ENCODE measurements at places on chromosomes 4 and X. TPM values are rescaled to one million over a fixed set of nuclear protein-coding genes. Genes with fewer than 3 reads are reported as not detected.

HMX1 gene
- not detected for total RNA-seq

NLRP2B gene
- not detected for total RNA-seq

LRRC66 gene
- not detected for total RNA-seq

DNA sequence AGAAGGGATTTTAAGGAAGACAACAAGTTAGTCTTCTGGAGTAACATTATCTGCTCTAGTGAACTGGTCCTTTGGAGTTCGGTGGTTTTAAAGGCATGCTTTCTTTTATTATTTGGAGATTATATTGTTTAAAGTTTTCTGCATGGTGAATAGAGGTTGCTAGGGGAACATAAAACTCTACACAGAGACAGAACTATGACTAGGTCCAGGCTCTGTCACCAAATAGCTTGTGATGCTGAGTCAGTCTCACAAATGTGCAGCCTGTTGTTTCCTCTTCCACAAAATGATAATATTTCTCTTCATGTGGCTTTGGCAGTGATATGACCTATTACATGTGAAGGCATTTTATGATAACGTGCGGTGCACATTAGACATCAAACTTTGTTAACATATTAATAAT lies 132.6 kb downstream of the PACRGL start:
- DNase-seq: no peak

SUPT20HL1 gene
- not detected for total RNA-seq

GRCh38 chrX:41935832-41936231 lies 12.5 kb upstream of the CASK start:
- DNase-seq: no peak

NR3C2 gene
- total RNA-seq: 6.1 TPM

DNA sequence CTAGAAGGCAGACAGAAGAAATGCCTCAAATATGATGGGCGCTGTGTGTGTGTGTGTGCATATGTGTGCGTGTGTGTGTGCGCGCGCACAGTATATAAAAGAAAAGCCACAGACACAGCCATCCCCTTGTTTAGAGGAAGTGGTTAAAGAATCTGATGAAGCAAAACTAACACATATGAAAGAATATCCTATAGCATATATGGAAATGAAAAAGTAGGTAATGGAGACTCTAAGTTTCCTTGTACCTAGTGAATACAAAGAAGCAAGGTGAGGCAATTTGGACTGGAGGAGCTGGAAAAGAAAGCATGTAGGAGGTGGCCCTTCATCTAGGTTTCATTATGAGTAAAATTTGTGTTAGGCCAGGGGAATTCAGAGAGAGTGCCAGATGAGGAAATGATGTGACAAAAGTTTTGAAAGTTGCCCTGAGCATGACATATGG lies 58.6 kb upstream of the MCF2 start:
- DNase-seq: peak; percentile 64

DNA sequence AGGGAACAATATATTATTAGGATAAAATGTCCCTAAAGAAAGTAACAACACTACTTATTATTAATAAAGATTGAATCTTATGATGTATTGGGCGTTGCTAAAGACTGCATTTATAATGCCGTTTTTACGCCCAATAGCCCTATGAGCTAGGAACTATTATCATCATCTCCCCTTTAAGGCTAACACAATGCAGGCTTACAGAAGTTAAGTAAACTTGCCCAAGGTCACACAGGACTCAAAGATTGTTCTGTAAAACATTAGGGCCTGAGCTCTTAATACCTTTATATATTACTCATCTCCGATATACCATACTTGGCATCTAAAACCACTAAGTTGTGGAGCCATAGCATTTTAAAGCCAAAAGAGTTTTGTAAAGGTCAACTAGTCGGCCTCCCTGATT lies 149.5 kb downstream of the FAM13A start:
- DNase-seq: no peak

VGLL1 gene
- not detected for total RNA-seq

HTR2C gene
- total RNA-seq: not detected

- DNase-seq: no peak
Observed at GRCh38 chrX:133389975-133390374, 25.3 kb downstream of the GPC4 start.

GRCh38 chr4:95155759-95156451 lies 392.9 kb downstream of the UNC5C start:
- DNase-seq: no peak

DNA sequence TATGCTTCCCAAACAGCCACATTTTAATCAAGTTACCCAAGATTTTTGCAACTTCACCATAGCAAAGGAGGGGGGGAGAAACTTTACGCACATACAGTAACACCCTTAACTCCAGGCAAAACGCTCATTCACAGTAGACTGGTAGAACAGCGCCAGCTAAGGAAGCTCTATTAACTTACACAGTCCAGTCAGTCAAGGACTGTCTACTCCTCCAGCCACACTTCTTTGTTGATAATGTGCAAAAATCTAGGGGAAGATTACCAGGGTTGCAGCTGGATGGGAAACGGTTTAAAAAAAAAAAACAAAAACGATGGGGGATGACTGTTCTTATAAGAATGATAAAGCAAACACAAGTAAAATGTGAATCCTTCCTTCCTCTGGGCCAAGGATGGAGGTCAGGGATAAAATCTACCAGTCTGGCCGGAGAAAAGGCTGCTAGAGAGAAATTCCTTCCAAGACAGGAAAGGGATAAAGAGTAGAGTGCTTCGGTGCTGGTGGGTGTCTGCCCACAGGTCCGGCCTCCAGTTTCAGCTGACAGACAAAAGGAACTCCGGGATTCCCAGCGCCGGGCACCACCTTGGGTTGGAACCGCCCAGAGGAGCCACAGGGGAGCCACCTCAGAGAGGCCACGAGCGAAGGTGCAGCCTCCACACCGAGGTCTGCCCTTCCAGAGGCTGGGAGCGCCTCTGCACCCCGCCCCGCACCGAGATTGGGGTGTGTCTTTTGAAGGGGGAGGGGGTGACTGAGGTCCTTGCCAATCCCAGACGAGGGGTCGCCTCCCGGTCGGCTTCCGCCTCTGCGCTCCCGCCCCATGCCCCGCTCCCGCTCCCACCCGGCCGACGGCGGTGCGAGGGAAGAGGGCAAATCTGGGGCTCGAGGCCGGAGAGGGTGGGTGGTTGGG lies 811 bp downstream of the ANKRD50 start:
- DNase-seq: peak; percentile 7

- no peak for DNase-seq
Observed at GRCh38 chrX:138928737-138929459, 217.4 kb upstream of the FGF13 start.

CDKL2 gene
- total RNA-seq: 0.83 TPM

DNA sequence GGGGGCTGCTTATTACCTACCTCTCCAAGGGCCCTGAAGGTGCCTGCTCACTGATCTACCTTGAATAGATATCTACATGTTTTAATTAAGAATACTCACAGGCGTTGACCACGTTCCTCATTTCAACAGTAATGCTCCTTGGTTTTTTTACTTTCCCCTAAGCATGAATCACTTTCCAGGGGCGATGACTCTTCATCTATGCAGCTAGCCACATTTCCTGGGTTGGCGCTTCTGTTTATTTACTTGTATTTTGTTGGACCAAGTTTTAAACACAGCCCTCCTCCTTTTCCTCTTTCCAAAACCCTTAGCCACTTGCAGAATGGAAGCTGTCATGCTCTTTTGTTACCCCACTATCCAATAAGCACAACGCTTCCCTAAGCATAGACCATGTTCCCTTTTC lies 50.8 kb downstream of the CBLL2 start:
- no peak for DNase-seq

GPR82 gene
- 0.11 TPM for total RNA-seq

DDX53 gene
- not detected for total RNA-seq

DNA sequence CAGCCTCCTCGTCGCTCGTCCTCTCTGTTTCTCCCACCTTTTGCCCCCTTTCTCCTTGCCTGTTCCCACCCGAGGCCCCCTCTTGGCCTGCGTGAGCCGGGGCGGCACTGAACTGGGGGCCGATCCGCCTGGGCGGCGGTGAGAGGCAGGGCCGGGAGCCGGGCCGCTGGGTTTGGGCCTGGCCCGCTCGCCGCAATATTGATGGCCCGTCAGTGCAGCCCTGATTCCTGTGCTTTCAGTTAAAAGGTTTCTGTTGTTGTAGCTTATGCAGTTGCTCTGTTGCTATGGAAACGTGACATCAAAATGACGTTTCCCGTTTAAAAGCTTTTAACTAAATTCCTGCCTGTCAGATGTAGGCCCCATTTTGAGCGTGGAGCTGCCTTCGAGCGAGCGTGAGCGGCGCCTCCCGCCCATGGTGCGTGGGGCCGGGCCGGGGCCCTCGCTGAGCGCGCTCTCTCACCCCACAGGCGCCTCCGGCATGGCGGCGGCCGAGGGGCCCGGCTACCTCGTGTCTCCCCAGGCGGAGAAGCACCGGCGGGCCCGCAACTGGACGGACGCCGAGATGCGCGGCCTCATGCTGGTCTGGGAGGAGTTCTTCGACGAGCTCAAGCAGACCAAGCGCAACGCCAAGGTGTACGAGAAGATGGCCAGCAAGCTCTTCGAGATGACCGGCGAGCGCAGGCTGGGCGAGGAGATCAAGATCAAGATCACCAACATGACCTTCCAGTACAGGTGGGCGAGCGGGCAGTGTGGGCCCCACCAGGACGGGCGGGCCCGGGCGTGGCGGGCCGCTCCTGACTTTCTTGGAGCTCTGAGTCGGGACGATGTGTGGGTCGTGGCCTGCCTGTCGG lies at the start of gene MSANTD1:
TSS of gene MSANTD1 (plus strand) at position 349 of the 851 bp plus-strand sequence. CDS start at position 413, 64 bp downstream.
- DNase-seq: no peak

GRCh38 chrX:16136080-16136479 lies 12.7 kb downstream of the GRPR start:
- no peak for DNase-seq

AGTR2 gene
- not detected for total RNA-seq

GRCh38 chr4:179582164-179582905 lies 2140.1 kb upstream of the AGA start:
- no peak for DNase-seq

CLCN4 gene
- total RNA-seq: not detected

LUZP4 gene
- total RNA-seq: not detected

DNA sequence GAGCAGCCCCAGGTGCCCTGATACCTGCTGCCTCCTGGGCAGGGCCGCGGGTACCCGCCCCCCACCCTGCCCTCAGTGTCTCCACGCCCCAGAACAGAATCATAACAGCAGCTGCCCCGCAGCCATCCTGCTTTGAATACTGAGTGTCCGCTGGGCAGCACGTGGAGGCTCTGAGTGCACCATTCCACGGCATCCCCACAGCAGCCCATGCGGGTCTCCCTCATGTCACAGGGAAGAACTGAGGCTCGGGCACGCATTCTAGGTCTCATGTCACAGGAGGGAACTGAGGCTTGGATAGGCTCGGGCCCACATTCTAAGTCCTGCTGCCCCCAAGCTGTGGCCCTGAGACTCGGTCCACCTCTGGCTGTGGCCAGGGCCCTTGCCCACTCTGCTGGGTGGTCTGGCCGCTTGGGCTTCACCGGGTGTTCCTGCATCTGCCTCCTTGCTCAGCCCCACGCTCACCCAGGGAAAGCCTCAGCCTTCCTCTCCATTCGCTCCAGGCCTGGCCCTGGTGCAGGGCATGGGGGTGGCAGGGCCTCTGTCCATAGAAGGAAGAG lies 221.6 kb upstream of the PSAPL1 start:
- DNase-seq: no peak

DNA sequence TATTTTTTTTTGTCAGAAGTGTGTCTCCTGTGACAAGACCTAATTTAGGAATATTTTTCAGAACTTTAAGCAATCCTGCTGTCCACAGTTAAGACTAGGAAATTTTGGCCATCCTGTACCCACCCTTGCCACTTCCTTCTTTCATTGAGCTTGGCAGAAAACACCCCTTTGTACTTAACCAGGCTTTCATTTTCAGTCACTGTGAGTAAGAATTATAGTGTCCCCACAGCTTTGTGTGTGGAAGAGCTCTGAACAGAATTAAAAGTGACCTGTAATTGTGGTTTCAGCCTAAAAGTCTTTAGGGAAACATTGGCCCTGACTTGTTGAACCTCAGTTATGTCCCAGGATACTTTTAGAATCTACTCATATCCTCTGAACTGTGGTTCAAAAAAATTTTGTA lies 153.7 kb upstream of the BMP3 start:
- DNase-seq: no peak

DNA sequence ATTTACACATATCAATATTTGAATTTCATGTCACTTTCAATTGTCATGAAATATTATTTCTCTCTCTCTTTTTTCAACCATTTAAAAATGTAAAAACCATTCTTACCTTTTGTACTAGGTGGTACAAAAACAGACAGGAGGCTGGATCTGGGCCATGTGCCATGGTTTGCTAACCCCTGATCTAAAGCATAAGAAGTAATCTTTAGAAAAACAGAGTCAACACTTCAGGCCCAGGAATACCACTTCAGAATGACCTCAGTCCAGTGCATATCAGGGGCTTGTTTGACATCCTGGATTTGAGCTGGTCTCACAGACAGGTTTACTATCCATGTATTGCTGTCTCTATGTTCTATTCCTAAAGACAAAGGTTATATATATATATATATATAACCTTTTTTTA lies 102.5 kb downstream of the DCHS2 start:
- no peak for DNase-seq

Data from activated CD8-positive, alpha-beta T cell treated with anti-CD3 and anti-CD28 coated beads for 36 hours (primary cell).